ENCODE measurements at places on chromosomes 1 and 21.

DNA sequence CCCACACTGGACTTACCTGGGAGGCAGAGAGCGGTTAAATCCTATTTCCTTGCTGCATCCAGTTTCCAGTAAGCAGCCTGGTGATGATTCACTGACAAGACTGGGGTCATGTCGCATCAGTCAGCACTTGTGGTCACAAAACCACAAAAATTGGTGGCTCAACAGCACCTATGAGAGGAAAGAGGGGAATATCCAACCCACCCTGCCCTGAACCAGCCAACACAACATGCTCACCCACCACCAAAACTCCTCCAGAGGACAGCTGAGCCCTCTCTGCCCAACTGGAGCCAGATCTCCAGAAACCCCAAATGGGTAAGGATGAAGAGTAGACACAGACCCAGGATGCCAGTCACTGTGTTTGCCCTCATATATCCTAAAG lies 64.0 kb downstream of the CD46 start:
- no peak for DNase-seq

- DNase-seq, result no peak
These were observed 55.2 kb upstream of the WDR26 start for GRCh38 chr1:224489534-224490365.

- no peak for DNase-seq
These were observed 35.4 kb upstream of the AGPAT3 start for GRCh38 chr21:43829575-43830119.

GRCh38 chr1:228865627-228866330 lies 130.5 kb downstream of the RHOU start:
- DNase-seq, result no peak

GRCh38 chr1:162487241-162487640 lies 10.4 kb upstream of the UHMK1 start:
- no peak for DNase-seq

All from coronary artery (tissue), 2 donors.